CD4-positive, alpha-beta memory T cell (primary cell): ENCODE measurements at places on chromosomes 6 and 20. TPM values are rescaled to one million over a fixed set of nuclear protein-coding genes. Genes with fewer than 3 reads are reported as not detected.

DNA sequence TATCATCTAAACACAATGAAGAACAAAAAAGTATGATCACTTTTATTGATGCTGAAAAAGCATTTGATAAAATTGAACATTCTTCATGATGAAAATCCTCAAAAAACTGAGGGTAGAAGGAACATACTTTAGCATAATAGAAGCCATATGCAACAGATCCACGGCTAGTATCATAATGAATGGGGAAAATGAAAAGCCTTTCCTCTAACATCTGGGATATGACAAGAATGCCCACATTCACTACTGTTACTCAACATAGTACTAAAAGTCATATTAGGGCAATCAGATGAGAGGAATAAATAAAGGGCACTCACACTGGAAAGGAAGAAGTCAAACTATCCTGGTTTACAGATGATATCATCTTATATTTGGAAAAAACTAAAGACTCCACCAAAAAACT is 256.6 kb downstream of the RFPL4B start:
- no peak for DNase-seq

DNA sequence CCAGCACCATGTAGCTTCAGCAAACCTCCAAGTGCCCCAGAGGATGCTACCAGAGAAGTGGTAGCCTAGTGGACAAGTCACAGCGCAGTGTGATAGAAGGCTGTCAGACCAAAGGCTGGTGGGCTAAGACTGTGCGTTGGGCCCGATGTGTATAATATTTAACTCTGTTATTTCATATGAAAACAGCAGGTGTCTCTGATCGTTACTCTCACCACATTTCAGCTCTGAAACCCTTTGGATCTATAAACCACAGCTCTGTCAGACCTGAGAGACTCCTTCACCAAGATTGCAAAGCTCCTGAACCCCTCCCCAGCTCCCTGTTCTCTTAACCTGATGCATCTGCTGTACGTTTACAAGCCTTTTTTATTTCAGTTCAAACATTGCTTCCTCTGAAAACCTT is 43.8 kb downstream of the ISM1 start:
- no peak for DNase-seq

DNA sequence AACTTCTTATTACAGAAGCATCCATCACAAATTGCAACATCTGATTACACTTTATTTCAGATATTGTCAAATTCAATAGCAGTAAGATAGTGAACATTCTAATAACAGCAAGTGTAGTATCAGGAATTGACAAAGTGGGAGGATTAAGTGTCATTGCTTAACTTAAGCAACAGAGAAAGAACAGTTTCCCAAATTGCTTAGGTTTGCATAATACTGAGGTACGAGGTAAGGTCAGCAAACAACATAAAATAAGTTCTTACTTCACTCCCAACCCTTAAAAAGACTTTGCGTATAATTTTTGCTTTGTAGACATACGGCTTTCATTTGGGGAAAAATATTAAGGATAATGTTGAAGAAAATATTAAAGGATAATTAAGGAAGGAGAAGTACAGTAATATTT is 163.0 kb downstream of the RIMS1 start:
- no peak for DNase-seq

DNA sequence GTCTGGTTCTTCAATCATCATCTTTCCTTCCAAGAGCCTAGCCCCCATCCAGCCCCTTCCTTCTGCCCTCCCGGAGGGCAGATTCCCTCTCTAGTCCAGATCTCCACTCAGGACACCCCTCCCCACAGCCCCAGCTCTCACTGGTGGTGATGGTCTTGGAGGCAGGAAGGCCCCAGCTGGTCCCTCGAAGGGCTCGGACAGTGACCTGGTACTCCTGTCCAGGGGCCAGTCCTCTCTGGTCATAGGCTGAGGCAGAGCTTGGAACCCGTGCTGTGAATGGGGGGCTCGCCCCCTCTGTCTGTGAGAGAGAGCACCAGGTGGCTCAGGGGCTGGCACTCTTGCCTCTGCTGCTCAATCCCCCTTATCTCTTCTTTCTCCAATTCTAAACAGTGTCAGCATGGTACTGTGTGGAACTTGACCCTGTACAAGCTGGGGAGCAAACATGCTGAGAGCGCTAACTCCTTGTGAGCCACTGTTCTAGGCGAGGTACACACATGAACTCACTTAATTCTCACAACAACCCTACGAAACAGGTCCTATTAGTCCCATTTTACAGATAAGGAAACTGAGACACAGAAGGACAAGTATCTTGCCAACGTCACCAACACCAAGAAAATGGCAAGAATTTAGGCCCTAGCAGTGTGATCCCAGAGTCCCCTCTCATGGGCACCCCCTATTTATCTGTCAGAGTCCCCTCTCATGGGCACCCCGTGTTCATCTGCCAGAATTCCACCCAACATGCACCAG is 19.9 kb downstream of the TNXB start:
- no peak for DNase-seq

DNA sequence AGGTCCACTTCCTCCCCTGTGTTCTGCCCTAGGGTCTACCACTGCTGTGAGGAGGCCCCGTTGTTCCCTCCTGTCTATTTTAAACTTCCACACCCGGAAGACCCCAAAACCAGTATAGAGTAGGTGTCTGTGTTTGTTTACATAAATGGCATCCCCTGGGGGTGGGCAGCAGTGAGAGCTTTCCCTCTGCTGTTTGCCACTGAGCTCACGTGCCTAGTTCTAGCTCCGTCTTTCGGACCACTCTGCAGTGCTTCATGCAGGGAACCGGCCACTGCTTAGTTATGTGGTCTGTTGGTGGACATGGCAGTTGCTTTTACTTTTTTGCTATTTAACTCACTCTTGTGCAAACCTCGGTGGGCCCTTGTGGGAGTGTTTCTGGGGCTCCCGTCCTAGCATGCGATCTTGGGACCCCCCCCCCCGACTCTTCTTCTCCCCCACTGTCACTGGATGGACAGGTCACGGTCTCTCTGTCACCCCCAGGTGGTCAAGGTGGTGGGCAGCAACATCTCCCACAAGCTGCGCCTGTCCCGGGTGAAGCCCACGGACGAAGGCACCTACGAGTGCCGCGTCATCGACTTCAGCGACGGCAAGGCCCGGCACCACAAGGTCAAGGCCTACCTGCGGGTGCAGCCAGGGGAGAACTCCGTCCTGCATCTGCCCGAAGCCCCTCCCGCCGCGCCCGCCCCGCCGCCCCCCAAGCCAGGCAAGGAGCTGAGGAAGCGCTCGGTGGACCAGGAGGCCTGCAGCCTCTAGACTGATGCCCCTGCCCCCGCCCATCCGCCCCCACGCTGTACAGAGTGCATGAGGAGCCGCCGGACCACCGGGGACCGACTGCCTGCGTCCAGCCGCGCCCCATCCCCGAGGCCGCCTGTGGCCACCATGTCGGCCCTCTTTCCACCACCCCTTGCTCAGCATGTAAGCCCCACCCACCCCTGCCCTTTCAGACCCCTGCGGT is 40.9 kb downstream of the VSTM2L start:
- no peak for DNase-seq

DNA sequence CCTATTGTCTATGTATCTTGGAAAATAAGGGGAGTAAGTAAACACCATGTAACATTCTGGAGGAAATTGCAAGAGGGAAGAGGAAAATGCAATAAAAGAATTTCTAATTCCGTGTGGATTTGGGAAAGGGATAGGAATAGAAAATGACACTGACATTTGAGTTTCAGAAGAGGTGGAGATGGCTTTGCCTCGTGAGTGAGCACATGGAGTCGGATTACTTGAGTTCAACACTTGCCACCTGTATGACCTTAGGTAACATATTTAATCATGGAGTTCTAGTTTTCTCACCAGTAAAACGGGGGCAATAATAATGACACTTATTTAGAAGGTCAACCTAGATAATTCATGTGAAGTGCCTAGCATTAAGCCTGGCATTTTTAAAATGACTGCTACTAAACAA is 10.8 kb upstream of the PBOV1 start:
- no peak for DNase-seq

DNA sequence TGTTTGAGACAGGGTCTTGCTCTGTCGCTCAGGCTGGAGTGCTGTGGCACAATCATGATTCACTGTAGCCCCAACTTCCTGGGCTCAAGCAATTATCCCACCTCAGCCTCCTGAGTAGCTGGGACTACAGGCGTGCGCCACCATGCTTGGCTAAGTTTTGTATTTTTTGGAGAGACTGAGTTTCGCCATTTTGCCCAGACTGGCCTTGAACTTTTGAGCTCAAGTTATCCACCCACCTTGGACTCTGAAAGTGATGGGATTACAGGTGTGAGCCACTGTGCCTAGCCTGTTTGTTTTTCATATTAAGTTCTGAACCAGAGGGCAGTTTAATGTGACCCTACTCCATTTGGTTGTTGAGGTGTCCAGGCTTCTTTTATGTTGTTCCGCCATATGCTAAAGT is 194.8 kb downstream of the PLCB1 start:
- no peak for DNase-seq

ETV7 gene
- total RNA-seq: 3.1 TPM
